ENCODE measurements at places on chromosomes 5 and 9. TPM values are rescaled to one million over a fixed set of nuclear protein-coding genes. Genes with fewer than 3 reads are reported as not detected.

GRCh38 chr5:159098603-159099436 lies 896 bp downstream of the EBF1 start:
- DNase-seq: peak; percentile 49

DNA sequence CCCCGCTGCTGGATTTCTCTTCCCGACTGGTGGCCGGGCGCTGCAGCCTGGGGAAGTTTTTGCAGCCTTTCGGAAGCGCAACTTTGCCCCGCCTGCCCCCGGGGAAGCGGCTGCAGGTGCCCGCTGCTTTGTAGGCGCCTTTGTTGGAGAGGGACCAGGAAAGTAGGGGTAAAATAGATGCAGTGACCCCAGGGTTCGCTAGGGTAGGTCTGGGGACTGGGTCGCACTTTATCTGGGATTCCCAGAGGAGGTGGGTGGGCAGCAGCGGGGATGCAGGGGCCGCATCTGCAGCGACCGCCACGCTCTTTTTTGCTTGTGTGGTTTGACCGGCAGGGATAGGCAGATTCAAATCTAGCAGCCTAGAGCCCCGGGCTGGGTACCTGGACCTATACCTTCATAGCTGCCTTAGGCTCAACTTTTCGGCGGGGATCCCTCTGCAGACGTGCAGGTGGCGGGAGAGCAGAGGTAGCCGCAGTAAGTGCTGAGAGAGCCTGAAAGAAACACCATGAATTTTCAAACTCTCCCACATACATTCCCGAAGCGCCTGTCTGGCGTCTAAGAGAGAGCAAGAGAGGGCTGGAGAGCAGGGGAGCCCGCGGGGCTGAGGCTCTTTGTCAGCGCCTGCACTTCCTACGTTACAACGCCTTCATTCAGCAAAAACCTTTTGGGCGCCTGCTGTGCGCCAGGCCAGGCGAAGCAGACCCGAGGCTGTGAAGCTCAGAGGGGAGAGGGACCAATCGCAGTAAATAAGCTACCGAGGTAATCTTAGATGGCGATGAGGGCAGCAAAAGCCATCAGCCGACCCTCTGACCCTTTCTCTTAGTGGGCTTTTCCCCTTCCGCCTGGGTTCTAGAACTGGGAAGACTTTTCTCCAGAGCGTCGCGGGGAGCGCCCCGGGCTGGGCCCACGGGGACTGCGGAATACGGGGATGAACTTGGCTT lies 642 bp downstream of the SV2C start:
- no peak for DNase-seq

DNA sequence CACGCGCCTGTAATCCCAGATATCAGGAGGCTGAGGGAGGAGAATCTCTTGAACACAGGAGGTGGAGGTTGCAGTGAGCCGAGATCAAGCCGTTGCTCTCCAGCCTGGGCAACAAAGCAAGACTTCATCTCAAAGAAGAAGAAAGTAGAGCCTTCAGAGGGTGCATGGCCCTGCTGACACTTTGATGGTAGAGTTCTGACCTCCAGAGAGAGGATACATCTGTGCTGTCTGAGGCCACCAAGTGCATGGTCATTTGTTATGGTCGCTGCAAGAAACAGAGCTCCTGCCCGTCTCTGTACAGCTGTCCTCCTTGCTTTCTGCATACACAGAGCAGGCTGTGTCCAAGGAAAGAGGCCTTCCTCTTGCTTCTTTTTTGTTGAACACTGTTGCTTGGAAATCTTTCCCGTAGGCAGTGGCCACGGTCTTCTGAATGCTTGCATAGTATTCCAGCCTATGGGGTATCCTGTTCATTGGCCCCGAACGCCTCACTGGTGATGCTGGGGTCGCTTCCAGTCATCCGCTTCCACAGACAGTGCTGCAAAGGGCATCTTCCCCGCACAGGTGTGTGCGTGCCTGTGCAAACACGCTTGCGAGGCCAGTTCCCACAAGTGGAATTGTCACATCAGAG lies 36.8 kb upstream of the UNC5A start:
- no peak for DNase-seq

- no peak for DNase-seq
Observed at GRCh38 chr5:156913719-156914370, 49.2 kb downstream of the TIMD4 start.

PTGR1 gene
- 0.36 TPM for total RNA-seq

C5orf34 gene
- total RNA-seq: 0.88 TPM

KIF24 gene
- total RNA-seq: 0.05 TPM
